ENCODE measurements at places on chromosomes 4 and X.
A peak's percentile ranks its signal among the peaks of the same experiment; 100 is the strongest.

DNA sequence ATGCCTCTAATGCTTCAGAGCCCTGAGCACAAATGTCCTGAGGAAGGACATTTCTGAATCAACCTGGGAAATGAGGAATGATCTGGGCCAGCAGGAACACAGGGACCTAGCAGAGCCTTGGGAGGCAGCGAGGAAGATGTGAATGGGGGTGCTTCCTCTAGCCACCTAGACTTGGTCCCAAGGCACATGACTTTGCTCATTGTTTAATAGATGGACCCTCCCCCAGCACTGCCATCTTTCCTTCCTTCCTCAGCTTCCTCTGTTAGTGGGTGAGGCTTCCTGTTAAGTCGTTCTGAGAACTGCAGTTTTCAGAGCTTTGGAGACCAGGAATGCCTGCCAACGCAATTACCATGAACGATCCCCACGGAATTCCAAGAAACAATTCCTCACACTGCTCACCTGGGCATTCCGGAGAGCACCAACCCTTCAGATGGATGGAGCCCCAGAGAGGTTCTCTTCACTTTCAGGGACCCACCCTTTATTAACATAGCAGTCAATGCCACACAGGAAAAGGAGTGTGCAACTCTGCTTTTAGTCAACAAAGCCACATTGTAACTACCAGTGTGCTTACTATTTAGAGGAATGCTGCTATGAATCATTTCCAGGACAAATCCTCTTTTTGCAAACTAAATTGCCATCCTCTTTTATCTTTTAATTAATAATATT, 48.5 kb upstream of the STIM2 start:
- no peaks in the 10 kb centered on the region for H3K36me3 ChIP-seq
- H3K27me3 ChIP-seq = no peaks in the 10 kb centered on the region
- DNase-seq = no peak
- H3K27ac ChIP-seq = peak overlapping the region; percentile 68

DNA sequence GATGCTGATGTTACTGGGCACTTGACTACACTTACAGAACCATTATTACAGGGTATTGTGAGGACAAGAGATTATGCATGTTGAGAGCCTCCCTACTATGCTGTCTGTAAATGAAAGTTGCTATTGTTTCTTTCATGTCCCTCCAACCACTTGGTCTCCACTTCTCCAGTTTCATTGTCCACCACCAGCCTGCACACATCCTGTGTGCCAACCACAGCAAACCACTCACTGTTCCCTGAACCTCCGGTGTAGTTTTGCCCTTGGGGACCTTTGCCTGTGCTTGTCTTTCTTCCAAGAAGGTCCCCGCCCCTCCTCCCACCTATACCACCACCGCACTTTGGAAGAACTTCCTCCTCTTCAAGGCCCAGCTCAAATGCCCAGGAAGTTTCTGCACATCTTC, 43.1 kb upstream of the AFF2 start:
- H3K27ac ChIP-seq = no peak overlapping the region
- no peaks in the 10 kb centered on the region for H3K36me3 ChIP-seq
- no peak for DNase-seq

GRCh38 chrX:101394372-101394771, 3.6 kb downstream of the RPL36A start:
- no peak overlapping the region for H3K27ac ChIP-seq
- H3K4me1 ChIP-seq = peaks cover 24% of the 10 kb centered on the region
- H3K4me3 ChIP-seq = no peak overlapping the region
- no peak for DNase-seq

DNA sequence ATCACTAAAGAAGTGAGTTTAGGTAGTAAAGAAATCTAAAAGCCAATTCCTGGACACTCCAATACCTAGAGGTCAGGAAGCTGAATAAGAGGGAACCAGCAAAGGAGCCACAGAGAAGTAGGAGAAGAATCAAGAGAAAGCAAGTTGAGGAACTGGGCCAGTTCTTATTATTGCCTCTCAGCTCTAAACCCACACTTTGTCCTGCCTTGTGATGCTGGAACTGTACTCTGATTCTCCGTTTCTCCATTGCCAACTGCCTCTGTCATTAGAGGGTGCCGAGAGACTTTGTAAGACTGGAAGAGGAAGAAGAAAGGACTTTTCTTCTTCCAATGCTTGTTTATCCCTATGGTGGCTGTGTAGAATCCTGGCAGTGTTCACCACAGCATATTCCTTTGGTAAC, 38.6 kb downstream of the NSUN7 start:
- H3K4me3 ChIP-seq = no peak overlapping the region
- H3K27me3 ChIP-seq = peaks cover 57% of the 10 kb centered on the region
- H3K36me3 ChIP-seq = no peaks in the 10 kb centered on the region
- no peaks in the 10 kb centered on the region for H3K4me1 ChIP-seq
- no peak overlapping the region for H3K27ac ChIP-seq
- DNase-seq = no peak

DNA sequence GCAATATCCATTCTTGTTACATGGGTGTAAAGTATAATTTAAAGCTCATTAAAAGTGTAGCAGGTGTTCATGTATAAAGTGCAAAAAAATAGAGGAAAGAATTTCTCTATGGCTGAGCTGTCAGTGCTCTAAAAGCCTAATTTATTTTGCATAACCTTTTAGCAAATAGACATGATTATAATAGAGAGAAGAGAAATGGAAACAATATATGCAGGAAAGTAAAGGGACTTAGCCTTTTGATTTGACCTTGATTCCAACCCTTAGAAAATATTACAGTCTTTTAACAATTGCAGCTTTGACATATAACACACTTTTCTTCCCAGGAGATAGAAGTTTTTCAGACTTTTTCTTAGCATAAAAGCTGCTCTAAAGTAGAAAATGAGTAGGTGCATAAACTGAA, 978.3 kb downstream of the PCDH18 start:
- no peaks in the 10 kb centered on the region for H3K4me1 ChIP-seq
- no peaks in the 10 kb centered on the region for H3K27me3 ChIP-seq
- no peaks in the 10 kb centered on the region for H3K36me3 ChIP-seq
- DNase-seq = no peak
- no peak overlapping the region for H3K27ac ChIP-seq
- H3K4me3 ChIP-seq = no peak overlapping the region

GRCh38 chr4:128379860-128380259, 92.2 kb upstream of the PGRMC2 start:
- no peaks in the 10 kb centered on the region for H3K36me3 ChIP-seq
- H3K27me3 ChIP-seq = no peaks in the 10 kb centered on the region
- H3K4me3 ChIP-seq = no peak overlapping the region
- H3K27ac ChIP-seq = no peak overlapping the region
- no peaks in the 10 kb centered on the region for H3K4me1 ChIP-seq

DNA sequence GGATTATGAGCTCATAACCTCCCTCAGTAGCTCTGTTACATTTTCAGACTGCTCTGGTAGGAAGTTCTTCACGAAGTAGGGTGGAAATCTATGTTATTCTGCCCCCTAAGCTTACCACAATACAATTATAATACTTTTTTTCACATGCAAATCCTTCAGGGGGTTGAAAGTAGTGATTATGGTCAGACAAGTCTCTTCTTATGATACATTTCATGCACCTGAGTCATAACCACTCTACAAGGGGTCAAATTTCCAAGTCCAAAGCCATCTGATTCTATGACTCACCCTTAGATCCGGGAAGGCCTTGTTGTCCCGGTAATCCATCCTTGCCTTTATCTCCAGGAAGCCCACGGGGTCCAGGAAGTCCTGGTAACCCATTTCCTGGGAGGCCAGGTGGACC, 95.2 kb downstream of the ATG4A start:
- no peaks in the 10 kb centered on the region for H3K4me1 ChIP-seq
- no peaks in the 10 kb centered on the region for H3K36me3 ChIP-seq
- H3K4me3 ChIP-seq = no peak overlapping the region
- no peak overlapping the region for H3K27ac ChIP-seq
- DNase-seq = no peak

DNA sequence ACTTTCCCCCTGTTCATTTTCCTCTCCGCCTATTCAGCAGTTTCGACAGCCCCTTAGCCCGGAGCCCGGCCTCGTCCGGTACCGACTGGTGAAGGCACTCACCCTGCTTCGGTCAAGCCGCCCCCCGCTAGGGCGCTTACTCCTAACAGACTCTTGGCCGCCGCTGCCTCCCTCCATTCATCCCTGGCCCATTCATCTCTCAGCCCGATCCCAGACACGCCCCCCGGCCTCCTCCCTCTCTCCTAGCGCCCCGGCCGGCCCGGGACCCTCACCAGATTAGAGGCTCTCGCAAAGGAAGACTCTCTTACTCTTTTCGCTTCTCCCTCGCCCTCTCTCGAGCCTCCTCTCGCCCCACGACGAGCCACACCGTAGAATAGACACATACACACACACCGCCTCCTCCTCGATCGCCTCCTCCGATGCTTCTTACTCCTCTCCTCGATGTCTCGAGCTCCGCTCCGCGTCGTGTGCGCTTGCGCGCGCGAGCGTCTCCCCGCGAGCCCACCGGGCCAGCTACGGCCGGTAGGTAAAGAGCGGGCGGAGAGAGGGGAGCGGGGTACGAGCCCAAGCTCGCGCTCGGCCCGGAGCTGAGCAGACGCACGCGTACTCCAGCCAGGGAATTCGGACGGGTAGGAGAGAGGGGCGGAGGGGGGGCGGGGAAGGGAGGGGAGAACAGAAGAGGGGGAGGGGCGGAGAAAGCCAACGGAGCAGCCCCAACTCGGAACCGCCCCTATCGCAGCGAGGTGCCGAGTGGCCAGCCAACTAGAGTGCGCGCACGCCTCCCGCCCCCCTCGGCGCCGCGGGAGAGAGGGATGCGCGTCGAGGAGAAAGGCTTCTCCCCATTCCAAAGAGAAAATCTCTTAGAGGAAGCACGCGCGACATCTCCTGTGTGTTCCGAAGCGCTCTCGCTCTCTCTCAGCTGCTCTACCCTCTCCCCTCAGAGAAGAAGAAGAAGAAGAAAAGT, at the start of gene WNK3:
Gene WNK3, minus strand, starts transcription at position 633 of the 964 bp plus-strand sequence.
- H3K4me1 ChIP-seq = peaks cover 13% of the 10 kb centered on the region
- peaks cover 51% of the 10 kb centered on the region for H3K27me3 ChIP-seq
- H3K27ac ChIP-seq = no peak within 1 kb of the TSS
- no peaks in the 10 kb centered on the region for H3K36me3 ChIP-seq

GRCh38 chr4:152220201-152220666, 315.7 kb downstream of the FBXW7 start:
- H3K4me1 ChIP-seq = no peaks in the 10 kb centered on the region
- DNase-seq = no peak
- no peak overlapping the region for H3K27ac ChIP-seq

GRCh38 chrX:114626323-114626722, 42.4 kb downstream of the HTR2C start:
- H3K27me3 ChIP-seq = no peaks in the 10 kb centered on the region
- H3K4me3 ChIP-seq = no peak overlapping the region
- H3K4me1 ChIP-seq = no peaks in the 10 kb centered on the region
- H3K27ac ChIP-seq = no peak overlapping the region
- no peak for DNase-seq

GRCh38 chrX:47623540-47624027, 3.9 kb upstream of the SYN1 start:
- DNase-seq = no peak
- peak overlapping the region; percentile 27 for H3K4me3 ChIP-seq
- H3K36me3 ChIP-seq = peaks cover 12% of the 10 kb centered on the region
- peaks cover 12% of the 10 kb centered on the region for H3K4me1 ChIP-seq
- H3K27me3 ChIP-seq = peaks cover 25% of the 10 kb centered on the region

DNA sequence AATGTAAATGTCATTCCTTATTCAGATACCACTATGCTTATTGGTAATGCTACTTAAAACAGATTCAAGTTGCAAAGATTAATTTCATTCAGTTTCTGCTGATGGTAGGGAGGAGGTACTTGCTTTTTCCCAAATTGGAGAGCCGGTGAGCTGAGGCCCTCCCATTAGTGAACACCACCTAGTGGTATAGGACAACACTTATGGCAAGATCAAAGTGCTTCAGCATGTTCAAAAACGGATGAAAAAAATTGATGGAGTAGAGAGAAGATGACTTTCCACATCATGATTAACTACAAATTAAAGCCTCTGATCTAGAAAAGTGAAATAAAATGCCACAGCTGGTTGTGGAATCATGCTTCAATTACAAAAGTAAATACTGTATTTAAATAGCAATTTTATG, 112.9 kb downstream of the MBNL3 start:
- H3K4me3 ChIP-seq = no peak overlapping the region
- H3K36me3 ChIP-seq = peaks cover 1% of the 10 kb centered on the region
- no peak for DNase-seq
- H3K27me3 ChIP-seq = no peaks in the 10 kb centered on the region
- H3K4me1 ChIP-seq = no peaks in the 10 kb centered on the region
- H3K27ac ChIP-seq = no peak overlapping the region

DNA sequence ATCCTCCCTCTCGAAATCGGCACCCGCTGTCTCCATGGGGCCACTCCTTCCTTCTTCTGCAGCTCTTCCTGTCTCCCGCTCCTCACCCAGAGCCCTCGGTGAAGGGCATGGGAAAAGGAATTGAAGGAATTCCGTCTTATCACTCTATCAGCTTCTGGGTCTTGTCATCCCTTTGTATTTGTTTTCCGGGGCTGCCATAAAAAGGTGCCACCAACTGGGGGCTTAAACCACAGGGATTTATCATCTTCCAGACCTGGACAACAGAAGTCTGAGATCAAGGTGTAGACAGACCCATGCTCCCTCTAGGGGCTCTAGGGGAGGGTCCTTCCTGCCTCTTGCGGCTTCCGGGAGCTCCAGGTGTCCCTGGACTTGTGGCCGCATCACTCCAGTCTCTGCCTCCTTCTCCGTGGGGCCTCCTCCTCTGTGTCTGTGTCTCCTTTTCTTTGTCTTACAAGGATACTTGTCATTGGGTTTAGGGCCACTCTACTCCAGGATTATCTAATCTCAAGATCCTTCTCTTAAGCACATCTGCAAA, 24.0 kb downstream of the CD99 start:
- no peak overlapping the region for H3K4me3 ChIP-seq
- peak overlapping the region; percentile 32 for H3K27ac ChIP-seq
- peaks cover 58% of the 10 kb centered on the region for H3K36me3 ChIP-seq
- no peak for DNase-seq
- no peaks in the 10 kb centered on the region for H3K27me3 ChIP-seq
- peaks cover 24% of the 10 kb centered on the region for H3K4me1 ChIP-seq

DNA sequence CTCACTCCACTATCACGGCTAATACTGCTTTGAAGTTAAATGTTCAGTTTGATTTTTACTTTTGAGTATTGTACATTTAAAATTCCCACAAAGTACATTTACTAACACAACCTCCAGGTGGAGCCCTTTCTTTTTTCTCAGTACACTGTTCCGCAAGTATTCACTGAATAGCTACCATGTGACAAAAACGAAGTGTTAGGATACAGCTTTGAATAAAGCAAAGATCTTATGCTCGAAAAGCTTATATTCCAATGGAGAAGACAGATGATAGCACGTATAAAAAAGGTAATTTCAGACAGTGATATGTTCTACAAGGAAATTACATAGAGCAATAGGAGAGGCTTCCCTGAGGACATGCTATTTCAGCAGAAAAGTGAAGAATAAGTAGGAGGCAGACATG, 60.7 kb upstream of the ABCG2 start:
- H3K4me1 ChIP-seq = peaks cover 5% of the 10 kb centered on the region
- peaks cover 6% of the 10 kb centered on the region for H3K27me3 ChIP-seq
- H3K27ac ChIP-seq = no peak overlapping the region
- DNase-seq = no peak

All from central memory CD8-positive, alpha-beta T cell (primary cell).